ENCODE measurements at places on chromosomes 7 and 10.

- DNase-seq, result no peak
Observed at GRCh38 chr7:43642897-43643630, 60.2 kb downstream of the STK17A start.

- no peak for DNase-seq
Observed at GRCh38 chr10:83820033-83820432, 319.3 kb upstream of the GHITM start.

DNA sequence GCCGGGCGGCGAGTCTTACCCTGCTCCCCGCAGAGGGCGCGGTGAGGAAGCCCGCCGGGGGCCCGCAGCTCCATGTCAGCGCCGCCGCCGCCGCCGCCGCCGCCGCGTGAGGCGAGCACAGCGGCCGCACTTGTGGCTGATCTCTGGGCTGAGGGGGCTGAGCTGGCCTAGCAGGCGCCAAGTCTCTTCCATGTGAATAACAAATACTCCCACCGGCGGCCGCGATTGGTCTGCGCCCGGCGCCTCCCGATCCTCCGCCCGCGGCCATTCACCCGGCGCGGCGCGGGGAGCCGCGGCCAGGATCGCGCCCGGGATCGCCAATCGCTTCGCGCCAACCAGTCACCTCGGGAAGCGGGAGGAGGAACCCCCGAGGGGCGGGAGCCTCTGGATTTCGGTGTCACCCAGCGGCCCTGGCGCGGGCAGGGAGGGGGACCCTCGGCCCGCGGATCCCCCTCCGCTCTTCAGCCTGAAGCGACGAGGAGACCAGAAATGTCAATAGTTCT, at the start of gene GRM8:
GRM8 (minus strand) TSS at position 164 of the 503 bp plus-strand sequence.
- peak; percentile 85 for DNase-seq

- no peak for DNase-seq
Observed at GRCh38 chr10:34058845-34059614, 724.6 kb upstream of the NRP1 start.

DNA sequence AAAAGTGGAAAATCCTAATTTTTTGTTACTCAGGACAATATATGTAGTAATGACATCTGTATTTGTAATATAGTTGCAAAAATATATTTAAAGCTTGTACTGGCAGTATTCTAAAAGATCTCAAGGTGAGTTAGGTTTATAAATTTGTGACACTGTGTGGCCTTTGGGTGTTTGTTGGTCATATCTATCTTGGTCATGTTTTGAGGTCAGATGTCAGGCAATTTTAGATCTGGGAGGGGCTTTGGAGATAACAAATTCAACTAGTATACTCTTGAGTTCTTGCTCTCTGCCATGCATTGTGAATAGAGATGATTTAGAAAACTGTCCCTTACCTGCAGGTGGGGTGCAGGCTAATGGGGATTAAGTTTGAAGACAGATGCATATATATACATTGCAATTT, 3.1 kb downstream of the TBC1D12 start:
- DNase-seq, result no peak

- DNase-seq, result no peak
Observed at GRCh38 chr7:4606797-4607196, 75.3 kb upstream of the FOXK1 start.

DNA sequence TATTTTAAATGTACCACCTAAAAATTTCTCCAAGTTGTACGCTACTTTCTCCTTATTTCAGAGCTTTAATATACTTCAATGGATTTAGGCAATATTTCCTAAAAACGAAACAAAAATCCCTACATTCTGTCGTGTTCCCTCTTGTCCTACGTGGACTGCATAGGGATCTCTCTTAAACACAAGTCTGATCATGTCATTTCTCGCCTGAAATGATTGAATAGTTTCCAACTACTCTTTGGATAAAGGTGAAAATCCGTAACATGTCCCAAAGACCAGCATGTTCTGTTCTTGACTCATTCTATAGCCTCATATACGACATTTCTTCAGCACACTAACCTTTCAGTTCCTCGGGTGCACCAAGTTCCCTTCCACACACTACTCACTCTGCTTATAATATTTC, 17.7 kb upstream of the TPK1 start:
- no peak for DNase-seq

DNA sequence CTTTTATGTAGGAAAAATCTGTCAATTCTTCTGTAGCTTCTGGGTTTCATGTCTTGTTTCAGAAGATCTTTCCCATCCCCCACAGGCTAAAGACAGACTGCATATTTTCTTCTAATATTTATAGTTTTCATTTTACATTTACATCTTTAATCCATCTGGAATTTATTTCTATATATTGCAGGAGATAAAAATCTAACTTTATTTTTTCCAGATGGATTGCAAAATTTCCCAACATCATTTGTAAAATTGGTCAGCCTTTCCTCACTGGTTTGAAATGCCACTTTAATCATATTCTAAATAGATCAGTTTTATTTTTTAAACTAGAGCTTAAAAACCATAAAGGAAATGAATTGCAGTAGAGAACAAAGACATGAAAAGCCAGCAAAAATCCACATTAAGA, 46.9 kb downstream of the TMEM26 start:
- no peak for DNase-seq

GRCh38 chr7:26492816-26493215, 201.2 kb downstream of the SNX10 start:
- DNase-seq, result peak; percentile 78

DNA sequence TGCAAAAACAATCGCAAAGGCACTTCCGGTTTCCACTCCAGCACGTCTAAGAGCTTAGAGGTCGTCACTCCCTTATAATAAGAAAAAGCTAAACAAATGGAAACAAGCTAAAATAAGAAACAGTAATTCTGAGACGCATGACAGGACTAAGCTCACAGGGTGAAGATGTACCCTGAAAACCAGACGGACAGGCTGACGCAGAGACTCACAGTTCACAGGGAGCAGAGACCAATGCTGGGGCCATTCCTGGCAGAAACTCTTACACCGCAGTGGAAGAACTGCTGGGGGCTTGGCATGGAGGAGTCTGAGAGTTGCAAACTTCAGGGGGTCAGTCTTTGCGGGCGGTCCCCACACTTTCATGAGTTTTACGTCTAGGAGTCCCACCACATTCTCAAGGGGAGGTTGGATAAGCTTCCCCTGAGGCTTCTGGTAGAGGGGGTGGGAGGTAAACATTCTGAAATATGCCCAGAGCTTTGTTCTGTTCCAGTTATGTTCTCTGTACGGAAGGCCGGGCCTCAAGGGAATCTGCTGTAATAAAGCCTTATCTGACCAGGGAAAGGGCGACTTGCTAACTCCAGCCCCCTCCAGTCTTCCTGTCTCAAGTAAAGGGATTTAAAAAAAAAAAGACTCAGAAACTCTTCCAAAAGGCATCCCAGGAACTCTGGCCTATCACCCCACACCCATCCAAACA, 47.8 kb downstream of the BRI3 start:
- DNase-seq, result no peak

DNA sequence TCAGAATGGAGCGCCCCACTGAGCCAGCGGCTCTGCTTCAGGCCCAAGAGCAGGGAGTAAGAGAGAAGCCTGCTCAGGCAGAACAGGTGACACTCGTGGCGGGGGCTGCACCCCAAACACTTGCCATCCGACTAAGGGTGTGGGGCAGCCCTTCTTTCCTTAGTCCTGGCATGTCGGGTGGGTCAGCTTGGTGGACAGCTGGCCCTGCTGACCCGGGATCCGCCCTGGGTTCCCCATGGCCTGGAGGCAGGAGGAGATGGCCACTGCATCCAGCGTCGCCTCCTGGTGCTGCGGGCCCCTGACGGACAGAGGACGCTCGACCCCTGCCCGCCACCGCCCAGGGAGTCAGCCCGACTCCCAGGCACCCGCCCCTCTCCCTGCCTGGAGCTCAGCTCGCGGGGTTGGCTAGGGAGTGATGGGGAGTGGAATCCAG, 1.2 kb upstream of the PAOX start:
- DNase-seq, result no peak

DNA sequence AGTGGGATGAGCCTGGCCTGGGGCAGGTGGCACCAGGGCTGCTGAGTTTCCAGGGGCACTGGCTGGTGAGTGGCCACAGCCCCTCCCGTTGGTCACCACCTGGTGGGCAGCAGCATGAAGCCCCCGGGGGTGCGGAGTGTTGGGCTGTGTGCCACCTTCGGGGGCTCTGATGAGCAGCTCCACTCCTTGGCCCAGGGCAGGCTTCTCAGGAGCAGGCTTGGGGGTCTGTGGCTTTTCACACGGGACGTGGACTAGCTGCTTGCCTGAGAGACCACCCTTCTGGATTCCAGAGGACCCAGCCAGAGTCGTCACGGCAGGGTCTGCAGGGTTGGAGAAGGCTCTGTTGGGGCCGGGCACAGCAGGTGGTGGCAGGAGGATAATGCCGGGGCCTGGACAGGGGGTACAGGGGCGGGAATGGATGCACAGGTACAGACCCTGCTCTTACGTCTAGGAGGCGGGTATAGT, 193.1 kb downstream of the ADARB2 start:
- DNase-seq, result no peak

DNA sequence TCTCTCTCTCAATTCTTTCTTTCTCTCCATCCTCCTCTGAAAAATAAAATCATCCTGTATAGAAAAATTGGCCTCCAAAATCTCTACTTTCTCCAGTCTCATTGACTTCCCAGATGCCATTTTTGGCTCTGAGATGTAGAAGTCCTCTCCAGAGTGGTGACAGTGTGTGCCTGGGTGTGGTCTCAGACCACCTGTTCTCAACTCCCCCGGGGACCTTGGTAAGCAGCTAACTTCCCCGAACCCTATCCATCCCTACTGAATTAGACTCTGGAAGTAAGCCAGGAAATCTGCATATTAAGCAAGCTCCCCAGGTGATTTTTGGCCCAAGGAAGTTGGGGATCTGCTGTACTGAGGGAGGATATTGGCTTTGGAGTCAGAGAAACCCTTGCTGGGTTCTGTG, 120.5 kb downstream of the WDR11 start:
- peak; percentile 57 for DNase-seq

DNA sequence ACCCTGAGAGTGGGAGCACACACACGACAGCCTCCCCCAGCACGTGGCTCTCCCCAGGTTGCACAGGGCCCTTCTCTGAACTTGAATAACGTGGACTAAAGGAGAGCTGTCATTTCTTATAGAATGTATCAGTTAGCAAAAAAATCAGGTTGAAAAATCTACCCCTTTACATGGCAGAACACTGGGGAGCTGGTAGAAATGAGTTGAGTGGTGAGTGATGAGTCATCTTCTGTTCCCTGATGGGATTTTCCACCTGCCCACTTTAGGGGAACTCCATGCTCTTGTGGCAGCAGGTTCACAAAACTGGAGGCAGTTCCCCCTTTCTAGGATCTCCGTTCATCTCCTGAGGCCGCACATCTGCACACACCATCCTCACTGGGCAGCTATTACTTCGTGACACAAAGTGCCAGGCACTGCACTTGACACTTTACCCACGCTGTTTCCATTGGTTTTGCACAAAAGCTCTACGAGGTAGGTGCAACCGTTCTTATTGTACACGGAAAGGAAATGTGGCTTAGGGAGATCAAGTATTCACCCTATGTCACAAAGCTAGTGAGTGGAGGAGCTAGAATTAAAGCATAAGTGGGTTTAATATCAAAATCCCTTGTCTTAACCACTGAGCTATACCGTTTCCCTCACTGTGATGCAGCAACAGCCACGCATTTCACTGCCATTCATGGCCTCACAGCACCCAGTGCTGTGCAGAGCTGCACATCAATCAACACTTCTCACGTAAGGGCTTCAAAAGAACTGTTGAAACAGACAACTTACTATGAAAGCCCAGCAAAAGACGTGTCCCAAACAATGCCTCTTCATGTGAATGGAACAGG, 80.2 kb downstream of the RNF216 start:
- no peak for DNase-seq

GRCh38 chr7:95897557-95898251, 125.3 kb downstream of the DYNC1I1 start:
- DNase-seq, result no peak

DNA sequence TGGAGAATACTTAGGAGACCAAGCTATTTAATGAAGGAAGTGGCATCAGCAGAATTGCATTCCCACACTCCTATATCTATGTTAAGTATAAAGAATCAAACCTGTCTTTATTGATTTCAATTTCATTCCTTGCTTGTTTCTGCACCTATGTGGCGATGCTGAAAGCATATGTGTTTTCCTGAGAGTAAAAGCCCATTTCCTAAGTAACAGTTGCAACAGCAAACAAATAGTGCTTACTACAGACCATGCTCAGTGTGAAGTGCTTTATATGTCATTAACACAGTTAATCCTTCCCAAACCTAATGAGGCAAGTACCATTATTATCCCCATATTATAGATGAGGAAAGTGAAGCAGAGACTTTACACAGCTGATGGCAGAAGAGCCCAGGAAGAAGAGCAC, 552.1 kb downstream of the PARD3 start:
- DNase-seq, result peak; percentile 19

- DNase-seq, result no peak
Observed at GRCh38 chr7:2289111-2289586, 25.1 kb downstream of the SNX8 start.

GRCh38 chr7:114100810-114101209, 182.0 kb upstream of the PPP1R3A start:
- no peak for DNase-seq

DNA sequence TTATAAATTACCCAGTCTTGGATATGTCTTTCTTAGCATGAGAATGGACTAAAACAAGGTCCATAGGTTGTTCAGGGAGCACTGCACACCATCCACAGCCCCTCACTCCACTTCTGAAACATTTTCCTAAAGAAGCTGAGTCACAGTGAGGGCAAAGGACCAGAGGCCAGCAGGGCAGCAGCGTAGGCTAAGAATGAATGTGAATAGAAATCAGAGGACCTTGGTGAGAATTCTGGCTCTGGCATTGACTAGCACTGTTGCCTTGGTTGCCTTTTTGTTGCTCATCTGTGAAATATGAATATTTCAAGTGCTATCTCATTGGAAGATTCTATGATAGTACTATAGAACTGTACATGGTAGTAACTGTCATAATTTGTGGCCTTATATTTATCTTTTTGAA, 41.7 kb upstream of the TOMM7 start:
- DNase-seq, result no peak

GRCh38 chr7:135337977-135338550, 104.4 kb downstream of the STRA8 start:
- no peak for DNase-seq

DNA sequence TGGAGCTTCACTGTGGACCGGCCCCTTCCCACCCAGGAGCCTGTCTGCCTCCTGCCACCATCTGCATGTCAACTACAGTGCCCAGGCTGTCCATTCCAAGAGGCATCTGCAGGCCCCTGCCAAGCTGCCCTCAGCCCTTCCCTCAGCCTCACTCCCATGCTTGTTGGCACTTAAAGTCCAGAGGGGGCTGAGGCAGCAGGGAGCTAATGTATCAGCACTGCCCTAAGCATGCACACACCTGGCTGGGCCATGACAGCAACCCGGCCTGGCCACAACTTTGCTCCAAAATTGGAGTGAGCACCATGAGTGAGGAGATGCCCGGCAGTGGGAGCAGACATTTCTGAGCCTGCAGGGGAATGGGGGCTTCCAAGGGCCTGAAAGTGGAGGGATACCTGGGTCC, 417.5 kb upstream of the GRM3 start:
- DNase-seq, result no peak
